CD4-positive, alpha-beta T cell treated with Interleukin-21 for 1 hour (primary cell): ENCODE measurements at places on chromosomes 2 and 18.

- DNase-seq: no peak
These were observed 362.8 kb downstream of the FBXO15 start for GRCh38 chr18:73784853-73785252.

- no peak for DNase-seq
These were observed 24.0 kb upstream of the MARCO start for GRCh38 chr2:118918017-118918416.

- peak; percentile 49 for DNase-seq
These were observed 141.5 kb downstream of the WDSUB1 start for GRCh38 chr2:159144776-159145614.

GRCh38 chr18:13455960-13456481 is 237.5 kb downstream of the LDLRAD4 start:
- no peak for DNase-seq

- no peak for DNase-seq
These were observed 335.5 kb downstream of the CLIP4 start for GRCh38 chr2:29450596-29451222.

DNA sequence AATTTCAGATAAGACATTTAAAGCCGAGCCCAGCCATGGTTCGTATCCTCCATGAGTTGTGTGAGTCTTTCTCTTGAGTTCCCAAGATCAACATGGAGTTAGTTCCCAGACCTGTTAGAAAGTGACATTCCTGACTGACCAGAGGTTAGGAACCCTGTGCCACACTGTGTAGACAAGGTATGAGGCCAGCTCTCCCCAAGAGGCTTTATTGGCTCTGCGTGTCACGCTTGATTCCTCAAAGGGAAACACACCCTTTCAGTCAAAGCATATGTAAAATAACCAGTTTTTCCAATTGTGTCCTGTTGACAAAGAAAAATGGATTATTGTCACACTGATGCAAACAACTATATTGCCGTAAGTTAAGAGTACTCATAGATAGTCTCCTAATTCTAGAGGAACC is 1.2 kb downstream of the SULT1C3 start:
- DNase-seq: no peak

DNA sequence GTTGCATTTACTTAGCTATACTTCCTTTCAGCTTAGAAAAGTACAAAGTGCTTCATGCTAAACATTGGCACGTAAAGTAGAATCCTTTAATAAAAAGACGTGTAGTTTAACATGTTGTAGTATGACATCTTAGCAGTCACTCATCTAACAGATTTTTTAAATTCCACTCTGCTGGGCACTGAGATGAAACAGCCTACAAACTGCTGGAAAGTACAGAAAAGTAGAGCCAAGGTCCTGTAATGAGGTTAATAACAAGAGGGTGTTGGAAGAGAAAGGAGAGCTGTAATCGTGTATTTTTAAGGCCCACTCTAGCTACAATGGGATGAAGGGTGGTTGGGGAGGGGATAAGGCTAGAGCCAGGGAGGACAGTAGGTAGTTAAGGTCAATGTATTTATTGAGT is 10.7 kb downstream of the CD8A start:
- no peak for DNase-seq

- no peak for DNase-seq
These were observed 47.0 kb downstream of the CYP27C1 start for GRCh38 chr2:127173057-127173456.
